ENCODE measurements at places on chromosomes 2 and 18.

DNA sequence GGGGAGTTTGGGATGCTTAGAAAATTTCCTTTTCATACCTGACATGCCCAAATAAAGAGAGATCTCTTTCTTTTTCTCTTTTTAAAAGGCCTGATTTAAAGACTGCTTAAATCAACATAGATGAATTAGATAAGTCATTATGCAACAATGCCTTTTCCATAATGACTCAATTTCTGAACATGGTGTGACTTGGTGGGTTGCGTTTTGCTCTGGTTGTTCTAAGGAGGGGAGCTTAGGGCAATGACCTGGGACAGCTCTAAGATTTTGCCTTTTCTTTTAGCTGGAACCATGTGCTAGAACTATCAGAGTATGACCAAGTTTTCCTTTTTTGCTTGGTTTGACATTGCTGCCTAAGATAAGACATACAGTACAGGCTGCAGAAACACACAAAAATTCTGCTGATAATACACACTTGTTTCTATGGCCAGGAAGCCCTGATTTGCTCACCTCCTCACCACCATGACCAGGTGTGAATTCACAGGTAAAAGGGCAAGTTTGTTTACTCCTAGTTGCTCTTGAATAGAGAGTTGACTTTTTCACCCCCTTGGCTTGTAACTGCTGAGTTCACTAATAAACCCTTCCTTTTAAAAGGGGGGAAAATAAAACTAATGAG, 58.1 kb upstream of the IL1RL1 start:
- DNase-seq, result no peak

GRCh38 chr2:70922235-70923234, 13.2 kb upstream of the ATP6V1B1 start:
- DNase-seq, result no peak

GRCh38 chr18:9333441-9334328, 888 bp upstream of the TWSG1 start:
- no peak for DNase-seq

DNA sequence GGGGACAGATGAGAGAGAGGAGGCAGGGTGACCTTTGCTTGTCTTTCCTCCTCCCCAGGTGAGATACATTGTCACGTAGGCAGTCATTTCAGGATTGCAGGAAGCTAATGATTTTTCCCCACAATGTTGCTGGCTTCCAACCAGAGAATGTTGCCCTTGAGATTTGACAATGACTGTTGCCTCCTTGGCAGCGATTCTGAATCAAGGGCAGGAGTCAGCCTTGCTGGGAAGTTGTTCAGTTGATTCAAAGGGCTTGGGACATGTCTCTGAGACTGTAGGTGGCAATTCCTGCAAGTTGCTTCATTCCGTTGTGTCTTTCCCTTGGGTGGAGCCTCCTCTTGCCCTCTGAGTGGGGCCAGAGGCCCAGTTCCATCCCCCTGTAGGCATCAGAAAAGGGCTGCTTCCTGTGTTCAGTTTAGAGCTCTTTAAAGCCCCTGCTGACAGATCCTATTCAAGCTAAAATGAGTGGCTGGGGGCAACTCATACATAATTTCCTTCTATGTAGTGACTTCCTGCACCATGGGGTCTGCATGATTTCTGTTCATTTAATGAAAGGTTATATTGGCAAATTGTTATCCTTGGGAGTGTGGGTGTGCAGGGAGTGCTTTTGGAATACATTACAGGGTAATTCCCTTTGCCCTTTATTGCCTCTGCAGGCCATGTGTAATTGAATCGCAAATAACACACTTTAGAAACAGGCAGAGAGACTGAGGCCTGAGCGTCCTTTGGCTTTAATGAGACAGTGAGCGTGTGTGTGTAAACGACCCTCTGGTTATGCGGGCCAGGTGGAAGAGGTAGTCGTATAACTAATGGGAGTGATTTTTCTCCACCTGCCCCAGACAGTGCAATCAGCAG, 52.4 kb downstream of the GPR39 start:
- no peak for DNase-seq

- DNase-seq, result no peak
Observed at GRCh38 chr2:120533625-120534024, 187.7 kb downstream of the INHBB start.

GRCh38 chr2:23954325-23955014, 14.2 kb downstream of the UBXN2A start:
- peak; percentile 48 for DNase-seq

Data from RPMI8226 (cell line).